ENCODE measurements at places on chromosomes 2 and 18.

- DNase-seq, result no peak
Observed at GRCh38 chr2:227939271-227940027, 68.0 kb downstream of the DAW1 start.

GRCh38 chr2:103166456-103167324 is 404.9 kb downstream of the TMEM182 start:
- no peak for DNase-seq

GRCh38 chr2:104844807-104845551 is 8.9 kb upstream of the POU3F3 start:
- DNase-seq, result no peak

GRCh38 chr2:100821255-100821910 is 1.4 kb downstream of the NPAS2 start:
- DNase-seq, result no peak

DNA sequence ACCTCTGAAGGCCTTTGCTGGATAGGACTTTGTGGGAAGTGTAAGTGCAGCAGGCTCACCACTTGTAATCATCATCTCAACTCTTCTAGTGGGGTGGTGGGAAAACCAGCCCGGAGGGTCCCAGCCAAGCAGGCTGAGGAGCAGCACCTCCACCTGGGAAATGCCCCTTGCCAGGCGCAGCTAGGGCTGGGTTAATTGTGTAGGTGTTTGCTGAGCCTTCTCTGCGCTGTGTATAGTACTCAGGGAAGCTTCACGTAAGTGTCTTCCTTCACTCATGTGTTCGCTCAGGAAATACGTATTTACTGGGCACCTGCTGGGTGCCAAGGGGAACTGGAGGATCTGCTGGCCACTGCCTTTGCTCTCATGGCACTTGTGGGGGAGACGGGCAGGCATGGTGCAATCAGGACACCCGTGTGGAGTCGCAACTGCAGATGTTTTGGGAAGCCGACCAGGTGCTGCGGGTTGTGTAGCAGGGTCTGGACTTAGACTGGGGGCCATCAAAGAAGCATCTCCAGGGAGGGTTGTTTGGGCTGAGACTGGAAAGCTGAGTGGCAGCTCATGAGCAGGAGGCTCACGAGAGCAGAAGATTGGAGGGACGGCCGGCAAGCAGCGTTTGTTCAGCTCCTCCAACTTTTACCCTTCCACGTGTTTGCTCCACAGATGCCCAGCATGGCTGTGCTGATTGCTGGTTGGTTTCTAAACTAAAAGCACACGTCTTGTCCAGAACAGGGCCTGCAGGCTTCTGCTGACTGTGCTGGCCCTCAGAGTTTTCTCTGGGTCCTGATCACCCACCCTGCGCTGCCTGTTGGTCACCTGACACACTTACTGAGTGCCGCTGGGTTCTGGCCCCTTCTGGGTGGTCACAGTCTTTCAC is 164.6 kb downstream of the LDLRAD4 start:
- no peak for DNase-seq

DNA sequence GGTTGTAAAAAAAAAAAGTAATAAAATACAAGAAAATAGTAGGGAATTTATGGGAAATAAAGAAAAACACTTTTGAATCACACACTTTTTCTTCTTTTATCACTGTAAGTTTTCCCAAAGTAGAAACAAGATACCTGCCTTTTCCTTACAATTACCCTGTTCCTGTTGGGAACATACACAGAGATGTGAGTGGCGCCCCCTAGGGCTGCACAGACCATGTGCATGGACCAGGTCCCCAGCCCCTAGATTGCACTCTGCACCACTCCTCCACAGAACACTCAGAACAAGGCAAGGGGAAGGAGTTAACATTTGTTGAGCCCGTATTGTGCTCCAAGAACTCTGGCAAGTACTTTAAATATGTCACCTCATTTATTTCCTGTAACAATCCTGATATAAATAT is 118.7 kb upstream of the NRP2 start:
- DNase-seq, result no peak

Data from DMS 273 treated with DMSO at 0.1 percent for 48 hours (cell line).